CD4-positive, alpha-beta T cell treated with Interleukin-21 for 1 hour (primary cell): ENCODE measurements at places on chromosomes 11 and 22.
A peak's percentile ranks its signal among the peaks of the same experiment; 100 is the strongest.

GRCh38 chr22:32922186-32922585 lies 120.7 kb downstream of the TIMP3 start:
- no peak for DNase-seq

GRCh38 chr22:34080433-34080832 lies 160.2 kb upstream of the LARGE1 start:
- DNase-seq = no peak

DNA sequence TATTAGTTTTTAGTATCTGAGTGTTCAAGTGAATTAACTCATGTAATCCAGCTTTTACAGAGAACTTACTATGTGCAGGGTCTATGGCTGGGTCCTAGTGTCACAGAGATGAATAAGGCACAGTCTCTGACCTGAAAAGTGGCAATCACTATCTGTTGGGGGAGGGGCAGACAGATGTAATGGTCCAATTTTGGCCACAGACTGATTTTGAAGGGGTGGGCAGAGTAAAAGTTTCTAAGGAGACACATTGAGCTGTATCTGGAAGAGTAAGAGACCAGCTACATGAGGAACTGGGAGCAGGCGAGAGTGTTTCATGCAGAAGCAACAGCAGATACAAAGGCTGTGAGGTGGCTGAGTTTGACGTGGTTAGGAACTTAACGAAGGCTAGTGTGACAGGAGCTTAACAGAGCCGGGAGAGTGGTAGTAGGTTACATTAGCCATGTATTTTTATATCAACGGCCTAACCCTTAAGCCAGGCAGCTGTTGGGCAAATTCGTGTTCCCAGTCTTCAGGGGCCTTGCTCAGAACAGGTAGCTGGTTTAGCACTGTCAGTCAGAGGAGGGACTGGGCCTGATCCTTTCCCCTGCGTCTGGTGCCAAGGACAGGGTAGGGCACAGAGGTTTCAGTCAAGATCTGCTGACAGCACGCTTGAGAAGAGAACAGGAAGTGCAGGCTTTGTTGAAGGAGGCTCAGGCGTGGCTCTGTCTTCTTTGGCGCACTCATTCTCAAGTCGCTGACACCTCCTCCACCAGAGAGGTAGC lies 1.4 kb upstream of the STIM1 start:
- DNase-seq = peak; percentile 80

DNA sequence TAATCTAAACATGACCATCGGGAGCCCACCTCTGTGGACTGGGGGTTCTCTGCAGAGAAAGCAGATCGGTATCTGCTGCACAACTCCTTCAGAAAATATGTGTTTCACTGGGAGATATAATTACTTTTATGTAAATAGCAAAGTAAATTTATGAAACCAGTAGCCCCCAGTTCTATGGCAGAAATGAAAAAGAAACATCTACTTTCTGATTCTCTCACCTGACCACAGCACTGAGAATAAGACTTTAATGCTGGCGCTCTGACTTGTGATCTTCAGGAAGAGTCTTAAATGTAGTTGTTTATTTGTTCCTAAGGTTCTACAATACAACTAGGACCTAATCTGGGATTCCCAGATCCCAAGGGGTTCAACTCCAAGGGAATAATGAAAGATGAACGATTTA lies 518.0 kb downstream of the DLG2 start:
- DNase-seq = no peak

DNA sequence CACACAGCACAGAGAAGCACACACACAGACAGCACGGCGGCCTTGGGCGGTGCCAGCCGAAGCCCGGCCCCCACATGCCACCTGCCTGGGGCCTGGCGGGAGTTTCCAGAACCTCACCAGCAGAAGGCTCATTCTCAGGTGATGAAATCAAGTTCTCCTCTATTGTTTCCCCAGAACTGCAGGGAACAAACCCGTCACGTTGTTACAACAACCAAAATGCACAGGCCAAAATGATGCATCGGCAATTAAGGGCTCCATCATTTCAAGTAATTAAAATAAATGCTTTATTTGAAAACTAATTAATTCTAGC lies 30.8 kb downstream of the GNB1L start:
- DNase-seq = no peak

- no peak for DNase-seq
Observed at GRCh38 chr11:126061707-126062678, 673 bp downstream of the CDON start.

- no peak for DNase-seq
Observed at GRCh38 chr11:27116684-27117083, 76.1 kb downstream of the BBOX1 start.

GRCh38 chr11:126679033-126679432 lies 321.5 kb downstream of the KIRREL3 start:
- DNase-seq = no peak
